Prostate gland (tissue), 2 donors: ENCODE measurements at places on chromosomes 11 and 22.

GRCh38 chr11:71551711-71552110 is 3.5 kb downstream of the KRTAP5-9 start:
- no peak overlapping the region for H3K27ac ChIP-seq
- no peak overlapping the region for H3K4me3 ChIP-seq
- H3K36me3 ChIP-seq: no peaks in the 10 kb centered on the region

DNA sequence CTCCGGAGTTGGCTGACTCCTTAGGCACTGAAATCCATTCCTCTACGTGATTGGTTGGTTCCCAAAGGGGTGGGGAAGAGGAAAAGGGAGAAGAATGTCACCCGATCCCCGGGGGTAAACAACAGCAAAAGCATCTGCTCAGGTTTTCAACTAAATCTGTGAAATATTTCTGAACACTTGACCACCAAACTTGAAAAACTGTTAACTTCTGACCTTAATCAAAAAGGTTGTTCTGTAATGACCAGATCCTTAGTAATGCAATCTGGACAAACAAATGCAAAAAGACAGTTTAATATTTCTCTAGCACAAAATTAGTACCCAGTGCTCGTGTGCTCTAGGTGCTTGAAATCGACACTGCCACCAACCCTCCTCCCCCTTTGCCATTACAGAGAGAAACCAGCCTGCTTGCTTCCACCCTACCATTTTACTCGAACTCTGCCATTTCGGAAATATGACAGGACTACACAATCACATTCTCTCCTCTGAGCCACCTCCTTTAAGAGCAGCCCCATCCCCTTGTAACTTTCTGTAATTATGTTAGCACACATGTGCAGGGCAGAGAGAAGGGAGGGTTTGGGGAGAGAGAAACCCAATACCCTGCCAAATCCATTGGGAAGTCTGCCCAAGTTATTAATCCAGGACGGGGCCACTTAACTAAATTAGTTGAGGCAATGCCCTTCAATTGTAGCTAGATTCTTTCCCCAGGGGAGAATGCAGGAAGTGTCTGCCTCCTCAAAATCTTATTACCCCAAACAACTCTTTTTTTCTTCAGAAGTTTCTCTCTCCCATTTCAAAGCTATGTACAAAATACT is 113.8 kb downstream of the RBFOX2 start:
- peaks cover 17% of the 10 kb centered on the region for H3K4me1 ChIP-seq
- no peaks in the 10 kb centered on the region for H3K36me3 ChIP-seq

- H3K27ac ChIP-seq: no peak overlapping the region
- H3K4me1 ChIP-seq: no peaks in the 10 kb centered on the region
These were observed 9.8 kb downstream of the HDHD5 start for GRCh38 chr22:17149076-17149815.

DNA sequence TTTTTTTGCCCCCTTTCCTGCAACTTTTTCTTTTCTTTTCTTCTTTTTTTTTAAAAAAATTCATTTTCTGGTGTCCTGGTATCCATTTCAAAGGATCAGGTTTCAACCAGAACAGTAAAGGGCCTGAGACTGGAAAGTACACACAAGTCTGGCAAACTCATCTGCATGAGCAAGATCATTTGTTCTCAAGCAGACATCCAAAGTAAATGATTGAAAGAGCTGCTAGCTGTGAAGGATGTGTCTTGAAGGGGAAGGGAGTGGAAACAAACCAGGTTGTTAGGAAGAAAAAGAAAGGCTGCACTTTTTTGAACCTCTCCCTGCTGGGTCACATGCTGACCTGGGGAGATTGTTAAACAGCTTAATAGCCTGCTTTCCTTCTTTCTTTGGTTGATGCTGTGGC is 5.3 kb downstream of the YAP1 start:
- no peaks in the 10 kb centered on the region for H3K27me3 ChIP-seq
- DNase-seq: peak; percentile 54
- H3K27ac ChIP-seq: peak overlapping the region; percentile 41
- H3K4me3 ChIP-seq: no peak overlapping the region
- no peaks in the 10 kb centered on the region for H3K36me3 ChIP-seq
- H3K4me1 ChIP-seq: peaks cover 7% of the 10 kb centered on the region

- no peak for DNase-seq
- no peaks in the 10 kb centered on the region for H3K27me3 ChIP-seq
- H3K36me3 ChIP-seq: no peaks in the 10 kb centered on the region
These were observed 508.4 kb upstream of the LUZP2 start for GRCh38 chr11:23988381-23989006.

DNA sequence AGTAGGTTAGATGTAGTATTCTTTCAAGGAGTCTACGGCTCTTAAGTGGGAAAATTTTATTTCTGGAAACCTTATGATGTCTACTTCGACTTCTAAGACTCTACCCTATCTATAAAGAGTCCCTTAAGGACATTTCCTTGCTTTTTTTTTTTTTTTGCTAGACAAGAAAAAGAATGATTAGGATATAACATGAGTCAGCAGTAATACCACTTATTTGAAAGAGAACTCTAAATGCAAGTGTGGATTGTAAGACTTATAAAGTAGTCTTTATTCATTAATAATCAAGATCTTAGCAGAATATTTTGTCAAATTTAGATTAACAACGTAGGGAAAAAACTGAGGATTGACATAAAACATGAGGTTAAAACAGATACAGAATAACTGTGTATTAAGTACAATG is 71.0 kb downstream of the DKK3 start:
- DNase-seq: no peak
- H3K4me3 ChIP-seq: no peak overlapping the region
- H3K27me3 ChIP-seq: no peaks in the 10 kb centered on the region
- H3K4me1 ChIP-seq: no peaks in the 10 kb centered on the region

- no peaks in the 10 kb centered on the region for H3K27me3 ChIP-seq
- DNase-seq: no peak
- H3K27ac ChIP-seq: no peak overlapping the region
- no peaks in the 10 kb centered on the region for H3K36me3 ChIP-seq
These were observed 89.3 kb downstream of the PRR5L start for GRCh38 chr11:36385121-36385970.

GRCh38 chr11:67631411-67631810 is 1.7 kb upstream of the NUDT8 start:
- peaks cover 4% of the 10 kb centered on the region for H3K4me1 ChIP-seq
- no peaks in the 10 kb centered on the region for H3K36me3 ChIP-seq
- no peak for DNase-seq
- no peaks in the 10 kb centered on the region for H3K27me3 ChIP-seq
- no peak overlapping the region for H3K4me3 ChIP-seq
- H3K27ac ChIP-seq: peak overlapping the region; percentile 97

GRCh38 chr22:44084044-44084772 is 60.1 kb downstream of the PARVB start:
- no peaks in the 10 kb centered on the region for H3K4me1 ChIP-seq
- H3K27me3 ChIP-seq: no peaks in the 10 kb centered on the region
- H3K27ac ChIP-seq: no peak overlapping the region
- DNase-seq: no peak

GRCh38 chr22:37608477-37609239 is at the start of gene GGA1:
Gene GGA1, plus strand, starts transcription at chr22:37608834. Its CDS starts 27 bp downstream, at chr22:37608861.
- H3K27ac ChIP-seq: peak within 1 kb of the TSS; percentile 95
- H3K36me3 ChIP-seq: no peaks in the 10 kb centered on the region
- peak within 1 kb of the TSS; percentile 77 for H3K4me3 ChIP-seq
- DNase-seq: peak; percentile 92
- H3K4me1 ChIP-seq: peaks cover 17% of the 10 kb centered on the region
- no peaks in the 10 kb centered on the region for H3K27me3 ChIP-seq

DNA sequence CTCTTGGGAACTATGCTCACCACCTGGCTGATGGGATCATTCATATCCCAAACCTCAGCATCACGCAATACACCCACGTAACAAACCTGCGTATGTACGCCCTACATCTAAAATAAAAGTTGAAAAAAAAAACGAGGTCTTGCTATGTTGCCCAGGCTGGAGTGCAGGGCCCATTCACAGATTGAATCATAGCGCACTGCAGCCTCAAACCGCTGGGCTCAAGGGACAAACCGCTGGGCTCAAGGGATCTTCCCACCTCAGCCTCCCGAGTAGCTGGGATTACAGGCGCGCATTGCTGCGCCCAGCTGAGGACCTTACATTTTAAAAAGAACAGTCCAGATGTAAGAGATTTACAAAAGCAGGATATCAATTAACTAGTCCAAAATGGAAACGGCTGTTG is 41.9 kb upstream of the EMID1 start:
- DNase-seq: no peak
- H3K27ac ChIP-seq: no peak overlapping the region
- H3K4me1 ChIP-seq: no peaks in the 10 kb centered on the region
- H3K27me3 ChIP-seq: no peaks in the 10 kb centered on the region
- H3K36me3 ChIP-seq: no peaks in the 10 kb centered on the region

DNA sequence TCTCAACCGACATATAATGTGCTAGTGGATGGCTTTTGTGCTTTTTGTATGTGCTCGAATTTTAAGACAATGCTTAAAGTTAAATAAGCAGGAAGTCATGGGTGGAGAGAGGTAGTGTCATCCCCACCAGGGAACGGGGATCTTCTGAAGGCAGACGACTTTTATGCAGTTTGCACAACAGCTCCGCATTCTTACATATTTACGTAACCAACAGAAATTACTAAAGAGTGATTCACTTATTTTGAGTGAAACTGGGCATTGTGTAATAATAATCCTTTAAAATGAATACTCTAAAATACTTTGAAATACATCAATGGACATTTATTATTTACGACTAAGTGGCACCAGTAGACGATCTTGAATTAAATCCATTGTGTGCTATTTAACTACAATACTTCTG is 305.1 kb downstream of the CNTN5 start:
- no peak overlapping the region for H3K27ac ChIP-seq
- DNase-seq: no peak
- no peaks in the 10 kb centered on the region for H3K27me3 ChIP-seq
- H3K4me1 ChIP-seq: no peaks in the 10 kb centered on the region

- no peak overlapping the region for H3K27ac ChIP-seq
- DNase-seq: no peak
- peaks cover 6% of the 10 kb centered on the region for H3K27me3 ChIP-seq
- no peaks in the 10 kb centered on the region for H3K4me1 ChIP-seq
These were observed 690.4 kb downstream of the BRD1 start for GRCh38 chr22:49137206-49137840.

DNA sequence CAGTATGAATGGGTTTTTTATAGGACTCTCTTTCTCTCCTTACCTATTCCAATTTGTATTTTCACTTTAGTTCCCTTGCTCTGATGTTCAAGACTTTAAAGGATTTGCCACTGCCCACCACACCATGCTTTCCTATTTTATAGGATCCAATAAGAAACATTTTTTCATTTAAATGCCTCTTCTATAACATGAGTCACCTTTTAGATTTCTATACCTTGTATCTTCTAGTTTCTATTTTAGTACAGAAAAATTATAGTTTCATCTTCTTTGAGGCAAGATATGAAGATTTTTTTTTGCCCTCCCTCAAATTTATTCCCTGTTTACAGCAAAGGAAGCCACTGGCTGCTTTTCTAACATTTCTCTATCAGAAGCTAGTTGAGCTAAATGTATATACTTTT is 76.8 kb downstream of the ARFGAP2 start:
- H3K36me3 ChIP-seq: no peaks in the 10 kb centered on the region
- no peaks in the 10 kb centered on the region for H3K27me3 ChIP-seq
- no peak for DNase-seq

DNA sequence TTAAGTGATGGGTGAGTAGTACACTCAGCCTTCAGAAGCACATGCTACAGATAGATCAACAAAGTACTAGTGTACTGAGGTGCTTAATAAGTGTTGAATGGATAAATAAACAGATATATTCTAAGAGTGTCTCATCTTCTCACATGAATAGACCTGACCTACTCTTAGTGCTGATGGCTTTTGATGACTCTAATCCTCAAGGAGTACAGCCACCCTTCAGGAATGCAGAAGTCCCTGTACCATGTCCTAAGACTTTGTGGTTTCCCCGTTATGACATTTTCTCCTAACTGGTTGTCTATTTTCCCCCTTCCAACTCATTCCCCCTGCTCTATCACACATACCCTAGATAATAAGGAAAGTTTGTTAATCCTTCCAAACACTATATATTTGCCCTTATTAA is 61.6 kb downstream of the C11orf65 start:
- H3K27ac ChIP-seq: no peak overlapping the region
- no peaks in the 10 kb centered on the region for H3K36me3 ChIP-seq
- H3K27me3 ChIP-seq: no peaks in the 10 kb centered on the region
- no peak for DNase-seq

DNA sequence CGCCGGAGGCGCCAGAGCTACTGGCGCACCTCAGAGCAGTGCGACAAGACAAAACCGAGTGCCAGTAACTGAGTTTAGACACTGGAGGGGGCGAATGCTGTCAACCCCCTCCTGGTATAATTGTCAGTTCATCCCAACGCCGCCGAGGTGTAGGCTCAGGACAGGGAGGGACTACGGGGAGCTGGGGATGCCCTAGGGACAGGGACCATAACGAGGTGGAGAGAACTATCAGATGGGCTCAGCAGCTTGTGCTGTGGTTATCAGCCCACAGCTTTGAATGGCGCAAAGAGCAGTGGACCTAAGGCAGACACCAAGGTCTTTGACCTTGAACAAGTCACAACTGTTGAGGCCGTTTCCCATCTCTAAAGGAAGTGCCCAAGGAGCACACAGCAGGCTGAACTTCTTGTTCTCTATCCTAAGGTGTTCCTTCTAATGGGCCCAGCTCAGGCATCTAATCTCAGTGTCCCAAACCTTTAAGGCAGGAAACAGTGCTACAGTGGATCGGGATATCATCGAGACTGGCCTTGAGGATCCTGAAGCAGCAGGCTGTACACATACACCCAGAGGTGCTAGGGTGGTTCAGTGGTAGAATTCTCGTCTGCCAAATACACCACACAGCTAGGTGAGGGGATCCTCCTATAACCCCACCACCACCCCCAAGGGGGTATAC is 958 bp upstream of the TUT1 start:
- H3K4me1 ChIP-seq: peaks cover 10% of the 10 kb centered on the region
- peak overlapping the region; percentile 92 for H3K27ac ChIP-seq
- no peak for DNase-seq
- peaks cover 18% of the 10 kb centered on the region for H3K36me3 ChIP-seq
